ENCODE measurements at places on chromosomes 2 and 18. TPM values are rescaled to one million over a fixed set of nuclear protein-coding genes. Genes with fewer than 3 reads are reported as not detected.

DNA sequence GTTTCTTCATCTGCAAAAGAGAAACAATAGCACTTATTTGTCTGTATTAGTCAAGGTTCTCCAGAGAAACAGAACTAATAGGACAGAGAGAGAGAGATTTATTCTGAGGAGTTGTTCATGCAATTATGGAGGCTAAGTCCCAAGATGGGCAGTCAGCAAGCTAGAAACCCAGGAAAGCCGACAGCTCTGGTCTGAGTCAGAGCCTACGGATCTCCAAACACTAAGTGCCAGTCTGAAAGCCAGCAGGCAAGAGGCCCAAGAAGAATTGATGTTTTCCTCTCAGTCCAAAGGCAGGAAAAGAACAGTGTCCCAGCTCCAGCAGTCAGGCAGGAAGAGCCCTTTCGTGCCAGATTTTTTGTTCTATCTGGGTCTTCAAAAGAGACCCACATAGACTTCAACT is 36.5 kb upstream of the SLC66A3 start:
- DNase-seq: no peak

GRCh38 chr2:139480161-139480650 is 700.0 kb upstream of the NXPH2 start:
- DNase-seq: no peak

- no peak for DNase-seq
Observed at GRCh38 chr2:138058427-138058826, 94.2 kb downstream of the HNMT start.

DNA sequence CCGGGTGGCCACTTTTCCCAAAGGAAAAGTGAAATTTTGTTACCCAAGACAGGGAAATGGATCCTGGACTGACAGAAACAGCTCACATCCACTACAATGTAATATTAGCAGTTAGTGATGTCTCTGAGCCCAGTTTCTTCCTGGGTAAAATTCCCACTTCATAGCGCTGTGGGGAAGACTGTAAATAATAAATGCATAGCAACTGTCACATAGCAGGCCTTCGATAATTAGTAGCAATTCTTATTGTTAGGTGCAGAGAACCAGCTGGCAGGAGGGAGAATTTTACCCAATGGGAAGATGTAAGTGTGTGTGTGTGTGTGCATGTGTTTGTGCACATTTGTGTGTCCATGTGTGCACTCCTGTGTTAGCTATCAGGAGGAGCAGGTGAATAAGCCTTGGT is 221.5 kb downstream of the SLC4A3 start:
- no peak for DNase-seq

DNA sequence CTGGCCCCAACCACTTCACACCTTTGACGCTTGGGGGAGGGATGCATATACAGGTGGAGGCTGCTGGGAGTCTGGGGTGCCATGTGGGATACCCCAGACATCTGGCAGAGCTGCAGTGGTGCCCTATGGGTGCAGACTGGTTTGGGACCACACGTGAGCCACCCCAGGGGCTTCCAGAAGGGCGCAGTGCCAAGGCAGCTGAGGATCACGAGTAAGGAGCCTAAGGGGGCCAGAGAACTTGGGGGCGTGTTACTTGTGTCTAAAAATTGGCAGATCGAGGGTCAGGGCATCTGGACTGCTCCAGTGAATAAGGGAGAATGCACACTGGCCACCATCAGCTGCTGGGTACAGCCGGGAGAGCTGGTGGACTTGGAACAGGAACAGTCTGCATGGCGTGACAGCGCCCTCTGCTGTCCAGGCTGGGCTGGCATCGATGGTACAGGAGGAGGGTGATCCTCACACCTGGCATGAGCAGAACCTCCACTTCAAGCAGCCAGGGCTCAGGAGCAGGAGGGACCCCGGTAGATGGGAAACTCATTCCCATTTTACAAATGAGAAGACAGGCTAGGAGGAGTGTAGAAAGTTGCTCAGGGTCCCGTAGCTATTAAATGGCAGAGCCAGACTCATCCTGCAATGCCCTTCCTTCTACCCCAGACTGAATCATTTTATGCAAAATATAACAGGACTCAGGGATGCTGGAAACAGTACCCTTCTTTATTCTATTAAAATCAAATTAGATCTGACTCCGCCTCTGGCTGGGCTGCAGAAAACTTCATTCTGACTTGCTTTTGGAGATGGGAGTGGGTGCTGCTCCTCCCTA is 60.4 kb downstream of the ATOH8 start:
- peak; percentile 91 for DNase-seq

DNA sequence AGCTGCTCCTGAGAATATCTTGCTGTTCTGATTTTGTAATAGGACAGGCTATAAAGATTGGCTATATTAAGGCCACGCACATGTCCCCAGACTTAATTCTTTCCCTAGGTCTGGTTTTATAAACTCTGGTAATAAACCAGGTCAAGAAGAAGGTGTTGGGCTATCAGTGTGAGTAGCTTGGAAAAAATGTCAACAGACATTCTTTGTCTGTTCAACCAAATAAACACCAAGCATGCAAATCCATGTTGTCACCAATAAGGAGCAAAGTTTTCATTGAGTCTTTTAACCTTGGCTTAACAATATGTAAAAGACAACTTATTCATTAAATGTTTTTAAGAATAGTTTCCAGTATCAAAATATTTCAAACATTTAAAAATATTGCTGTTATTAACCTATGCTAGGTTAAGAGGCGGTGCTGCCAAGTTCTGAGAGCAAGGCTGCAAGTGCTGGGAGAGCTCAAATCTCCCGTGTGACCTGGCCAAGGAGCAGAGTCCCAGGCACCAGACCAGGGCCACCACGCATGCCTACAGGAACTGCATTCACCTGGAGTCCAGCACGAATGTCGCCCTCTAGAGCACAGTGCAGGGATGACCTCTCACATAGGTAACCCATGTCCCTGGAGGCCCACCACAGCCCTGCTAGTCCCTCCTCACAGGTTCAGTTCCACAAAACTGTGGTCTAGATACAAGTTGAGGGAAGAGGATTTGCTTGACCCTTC is 120.5 kb upstream of the POU3F3 start:
- DNase-seq: no peak

DNA sequence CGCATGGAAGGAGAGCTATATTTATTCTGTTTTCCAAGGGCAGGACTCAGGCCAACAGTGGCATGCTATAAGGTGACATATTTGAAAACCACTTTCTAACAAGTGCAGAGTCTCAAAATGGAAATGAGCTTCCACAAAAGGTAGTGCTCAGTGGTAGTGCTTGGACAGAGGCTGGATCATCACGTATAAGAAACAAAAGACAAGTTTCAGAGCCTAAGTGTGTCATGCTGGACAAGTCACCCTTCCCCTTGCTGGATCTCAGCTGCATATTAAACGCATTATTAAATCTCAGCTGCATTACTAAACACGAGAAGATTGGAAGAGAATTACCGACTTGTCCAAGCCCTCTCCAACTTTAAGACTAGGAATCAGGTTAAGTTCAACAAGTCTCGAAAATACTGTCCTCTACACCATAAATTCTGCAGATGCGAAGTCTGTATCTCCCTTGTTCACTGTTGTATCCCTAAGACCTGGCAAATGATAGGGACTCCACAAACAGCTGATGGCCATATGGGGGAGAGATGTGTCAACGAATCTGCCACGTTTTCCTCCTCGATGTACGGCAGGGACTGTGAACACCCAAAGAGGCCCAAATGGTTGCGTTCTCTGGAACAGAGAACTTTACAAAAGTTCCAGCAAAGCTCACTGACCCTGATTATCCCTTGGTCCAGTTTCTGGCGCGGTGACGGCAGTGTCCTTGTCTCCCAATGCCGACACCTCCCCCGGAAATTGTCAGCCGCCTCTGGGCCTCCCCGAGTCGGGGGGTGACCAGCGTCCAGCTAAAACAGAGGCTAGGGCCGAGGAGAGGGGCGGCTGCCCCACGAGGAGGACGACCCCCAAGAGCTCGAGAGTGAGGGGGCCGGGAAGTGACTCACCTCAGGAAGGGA is 611 bp downstream of the NOL10 start:
- peak; percentile 24 for DNase-seq

DNA sequence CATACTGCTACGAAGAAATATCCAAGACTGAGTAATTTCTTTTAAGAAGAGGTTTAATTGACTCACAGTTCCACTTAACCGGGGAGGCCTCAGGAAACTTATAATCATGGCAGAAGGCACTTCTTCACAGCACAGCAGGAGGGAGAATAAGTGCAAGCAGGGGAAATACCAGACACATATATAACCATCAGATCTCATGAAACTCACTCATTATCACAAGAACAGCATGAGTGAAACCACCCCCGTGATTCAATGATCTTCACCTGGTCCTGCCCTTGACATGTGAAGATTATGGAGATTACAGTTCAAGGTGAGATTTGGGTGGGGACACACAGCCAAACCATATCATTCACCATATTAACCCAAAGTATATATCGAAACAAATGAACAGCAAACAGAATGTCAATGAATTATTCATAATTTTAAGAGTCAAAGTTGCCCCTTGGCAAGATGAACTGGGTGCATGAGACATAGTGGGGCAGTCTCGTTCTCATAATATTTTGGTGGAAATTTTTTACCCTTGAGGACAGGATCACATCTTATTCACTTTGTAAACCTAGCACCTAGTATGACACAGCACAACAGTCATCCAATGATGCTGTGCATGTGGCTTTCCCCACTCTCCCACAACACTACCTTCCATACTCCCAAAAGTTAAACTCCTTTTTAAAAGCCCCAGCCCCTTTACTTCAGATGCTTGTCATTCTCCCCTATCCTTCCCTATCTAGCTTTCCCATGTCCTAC is 425.3 kb downstream of the ZEB2 start:
- no peak for DNase-seq

- no peak for DNase-seq
Observed at GRCh38 chr2:29527947-29528346, 393.4 kb downstream of the ALK start.

DNA sequence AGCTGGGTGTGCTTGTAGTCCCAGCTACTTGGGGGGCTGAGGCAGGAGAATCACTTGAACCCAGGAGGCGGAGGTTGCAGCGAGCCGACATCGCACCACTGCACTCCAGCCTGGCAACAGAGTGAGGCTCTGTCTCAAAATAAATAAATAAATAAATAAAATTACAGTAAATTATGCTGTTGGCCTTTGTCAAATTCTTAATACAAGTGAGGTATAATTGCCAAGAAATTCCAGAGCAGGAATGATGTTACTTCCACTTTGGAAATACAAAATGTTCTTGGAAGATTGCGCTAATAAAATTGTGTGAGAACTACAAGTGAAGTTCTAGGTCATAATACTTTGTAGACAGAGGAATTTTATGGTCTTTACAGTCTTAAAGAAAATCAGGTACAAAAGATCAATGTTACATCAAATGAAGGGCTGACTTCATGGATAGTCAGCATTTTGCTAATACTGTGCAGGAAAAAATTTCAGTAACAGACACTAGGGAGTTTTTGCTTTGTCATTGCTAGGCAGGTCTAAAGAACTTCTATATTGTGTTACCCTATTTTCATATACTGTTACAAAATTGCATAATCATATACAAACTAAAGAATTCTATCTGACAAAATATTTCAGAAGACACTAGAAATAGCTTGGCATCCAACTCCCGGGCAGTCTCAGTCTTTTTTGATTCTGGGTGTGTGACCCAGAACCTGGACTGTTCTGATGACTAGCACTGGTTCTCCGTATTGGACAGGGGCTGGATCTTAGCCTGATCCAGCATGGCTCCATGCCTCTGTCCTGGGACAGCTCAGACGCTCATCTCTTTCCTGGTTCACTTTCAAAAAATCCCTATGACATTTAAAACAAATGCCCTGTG is 76.0 kb upstream of the STK17B start:
- DNase-seq: no peak

Gene LRP2
- not detected for total RNA-seq

DNA sequence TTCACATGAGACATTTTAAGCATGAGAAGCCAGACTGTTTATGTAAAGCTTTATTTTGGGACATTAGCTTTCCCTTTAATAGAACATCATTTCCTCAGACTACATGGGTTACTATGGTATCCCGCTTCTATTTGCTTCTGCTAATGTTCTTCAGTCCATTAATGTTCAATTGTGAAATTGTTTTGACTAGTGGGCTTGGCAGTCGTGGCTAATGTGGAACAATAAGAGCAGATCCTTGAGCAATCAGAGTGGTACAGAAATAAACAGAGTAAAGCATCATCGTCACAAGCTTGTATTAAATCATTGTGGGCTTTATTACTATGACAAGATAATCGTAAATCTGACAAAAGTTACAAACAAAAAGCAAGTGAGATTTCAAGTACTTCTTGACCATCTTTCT is 60.2 kb downstream of the PDE1A start:
- no peak for DNase-seq

GRCh38 chr18:41459656-41460055 is 495.4 kb upstream of the PIK3C3 start:
- no peak for DNase-seq

GRCh38 chr2:9764153-9764778 is 79.0 kb upstream of the TAF1B start:
- DNase-seq: no peak

DNA sequence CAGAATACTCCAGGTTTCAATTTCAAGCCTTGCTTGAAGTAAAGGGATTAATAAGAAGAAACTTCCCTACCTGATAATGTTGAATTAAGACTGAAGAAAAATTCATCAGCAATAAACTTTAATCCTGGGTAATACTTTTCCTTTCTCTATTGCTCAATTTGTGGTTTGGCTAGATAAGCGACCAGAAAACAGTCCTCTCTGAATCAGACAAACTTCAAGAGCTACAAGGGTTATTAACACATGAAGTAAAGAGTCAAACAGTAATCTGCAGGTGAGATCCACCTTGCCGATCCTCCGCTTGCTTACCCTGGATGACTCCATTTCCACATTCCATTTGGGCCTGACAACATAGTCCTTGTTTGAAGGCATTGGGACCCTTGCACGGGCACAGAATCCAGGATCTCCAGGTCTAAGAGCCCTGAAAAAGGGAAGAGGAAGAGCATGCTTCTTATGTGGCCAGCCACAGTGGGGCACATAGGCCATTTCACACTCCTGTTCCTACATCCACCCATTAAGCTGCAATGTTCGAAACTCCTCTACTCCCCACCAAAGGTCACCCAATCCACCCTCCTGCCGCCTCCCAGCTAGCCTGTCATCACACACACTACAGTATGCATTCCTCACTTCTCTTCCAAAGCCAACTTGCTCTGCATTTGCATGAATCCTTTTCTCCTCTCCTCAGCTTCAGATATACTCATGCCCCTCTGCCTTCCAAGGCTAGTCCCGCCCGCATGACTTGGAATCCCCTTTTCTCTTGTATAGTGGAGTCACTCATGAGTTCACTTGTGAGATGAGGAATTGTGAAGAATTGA is 39.8 kb downstream of the IWS1 start:
- DNase-seq: no peak

DNA sequence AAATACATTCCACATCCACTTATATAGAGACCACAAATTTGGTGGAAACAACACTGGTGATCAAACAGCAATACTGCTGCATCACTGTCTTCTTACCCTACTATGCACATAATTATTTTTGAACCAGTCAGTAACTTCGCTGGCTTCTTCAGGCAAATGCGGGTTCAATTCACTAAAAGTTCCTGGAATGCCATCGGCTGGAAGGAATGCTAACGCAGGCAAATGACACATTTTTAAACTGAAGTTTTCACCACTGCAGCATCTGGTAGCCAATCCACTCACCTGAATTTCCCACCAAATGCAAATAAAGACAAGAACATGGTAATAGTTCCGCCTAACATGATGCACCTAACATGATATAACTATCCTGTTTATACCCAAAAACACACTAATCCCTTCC is 10.0 kb upstream of the HDHD2 start:
- DNase-seq: no peak

Gene UGT1A7
- not detected for total RNA-seq
